ENCODE measurements at places on chromosomes 4 and X.
A peak's percentile ranks its signal among the peaks of the same experiment; 100 is the strongest.

- DNase-seq = no peak
These were observed 309.9 kb downstream of the ARAP2 start for GRCh38 chr4:35934320-35934981.

DNA sequence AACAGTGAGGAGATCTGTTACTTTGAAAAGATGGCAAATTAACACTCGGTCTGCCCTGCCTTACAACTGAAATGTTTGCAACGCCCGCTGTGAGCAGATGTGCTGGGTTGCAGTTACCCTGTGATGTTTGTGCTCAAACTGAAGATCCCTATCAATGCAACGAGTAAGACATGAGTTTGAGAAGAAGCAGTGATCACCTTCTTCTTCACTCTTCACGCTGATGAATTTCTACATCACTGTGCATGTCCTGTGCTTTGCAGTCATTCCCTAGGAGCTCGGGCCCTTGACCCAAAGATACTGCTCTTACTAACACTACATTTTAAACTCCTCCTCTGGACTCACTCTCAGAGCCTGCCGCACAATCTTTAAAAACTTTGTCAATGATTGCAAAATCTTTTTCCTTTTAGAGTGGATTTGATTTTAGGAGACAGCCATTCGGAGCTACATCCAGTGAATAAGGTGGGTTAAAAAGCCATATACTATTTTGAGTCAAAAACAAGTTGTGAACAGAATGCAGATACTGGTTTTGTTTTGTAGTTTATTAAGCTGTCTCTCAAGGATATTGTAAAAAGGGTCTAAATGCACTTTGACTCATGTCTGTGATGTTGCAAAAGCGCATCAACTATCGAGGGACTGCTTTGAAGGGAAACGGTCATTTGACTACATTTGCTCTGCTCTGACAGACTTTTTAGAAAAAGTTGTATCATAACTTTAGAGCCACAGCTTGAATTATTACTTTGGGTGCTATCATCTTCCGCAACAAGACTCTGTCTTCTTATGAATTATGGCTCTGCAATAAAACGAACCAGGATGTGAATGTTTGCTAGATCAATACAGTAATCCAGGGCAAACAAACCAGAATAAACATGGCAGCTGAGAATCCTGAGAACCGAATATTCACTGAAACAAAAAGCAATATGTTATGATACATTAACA is 5.7 kb upstream of the RHOH start:
- DNase-seq = no peak

GRCh38 chr4:155234206-155234605 is 25.8 kb downstream of the NPY2R start:
- no peak for DNase-seq

DNA sequence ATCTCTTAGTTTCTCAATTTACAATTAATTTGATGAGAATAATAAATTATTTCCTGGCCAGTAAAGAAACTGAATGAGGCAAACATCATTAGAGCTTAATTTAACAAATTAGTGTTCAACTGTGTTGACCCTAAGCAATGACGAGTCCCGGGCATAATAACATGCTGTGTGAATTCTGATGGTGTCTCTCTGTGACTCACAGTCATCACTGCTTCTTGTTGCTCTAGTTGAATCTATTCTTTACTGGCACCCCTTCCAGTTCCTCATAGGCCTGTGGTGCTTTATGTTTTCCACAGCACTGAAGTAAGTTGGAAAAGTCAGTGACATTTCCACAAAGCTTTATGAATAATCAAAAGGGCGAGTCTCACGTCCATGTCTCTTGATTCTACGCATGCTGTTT is 57.7 kb upstream of the SLC7A11 start:
- no peak for DNase-seq

GRCh38 chr4:2574009-2574408 is 37.6 kb downstream of the FAM193A start:
- DNase-seq = no peak

DNA sequence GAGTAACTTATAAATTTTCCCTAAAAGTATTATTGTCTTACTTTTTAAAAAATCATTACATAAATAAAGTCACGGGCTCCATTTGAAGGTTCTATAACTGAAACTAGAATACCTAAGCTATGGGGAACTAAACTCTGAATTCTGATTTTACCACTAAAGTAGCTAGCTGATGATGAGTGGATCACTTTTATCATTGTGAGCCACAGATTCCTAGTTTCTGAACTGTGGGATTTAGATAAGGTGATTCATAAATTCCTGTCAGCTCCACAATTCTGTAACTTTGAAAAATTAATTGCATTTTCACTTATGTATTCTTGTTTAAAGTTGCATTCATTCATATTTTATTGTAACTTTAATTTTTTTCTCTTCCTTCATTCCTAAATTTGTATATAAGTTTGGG is 540.9 kb downstream of the GBA3 start:
- DNase-seq = no peak

- no peak for DNase-seq
These were observed 1.3 kb upstream of the FHIP1A start for GRCh38 chr4:151407466-151408379.

DNA sequence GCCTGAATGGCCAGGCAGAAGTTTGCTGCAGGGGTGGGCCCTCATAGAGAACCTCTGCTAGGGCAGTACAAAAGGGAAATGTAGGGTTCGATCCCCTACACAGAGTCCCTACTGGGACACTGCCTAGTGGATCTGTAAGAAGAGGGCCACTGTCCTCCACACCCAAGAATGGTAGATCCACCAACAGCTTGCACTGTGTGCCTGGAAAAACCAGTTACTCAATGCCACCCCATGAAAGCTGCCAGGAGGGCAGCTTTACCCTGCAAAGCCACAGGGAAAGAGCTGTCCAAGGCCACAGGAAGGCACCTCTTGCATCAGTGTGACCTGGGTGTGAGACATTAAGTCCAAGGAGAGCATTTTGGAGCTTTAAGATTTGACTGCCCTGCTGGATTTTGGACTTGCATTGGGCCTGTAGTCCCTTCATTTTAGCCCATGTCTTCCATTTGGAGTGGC is 781.6 kb downstream of the TRAM1L1 start:
- DNase-seq = no peak

DNA sequence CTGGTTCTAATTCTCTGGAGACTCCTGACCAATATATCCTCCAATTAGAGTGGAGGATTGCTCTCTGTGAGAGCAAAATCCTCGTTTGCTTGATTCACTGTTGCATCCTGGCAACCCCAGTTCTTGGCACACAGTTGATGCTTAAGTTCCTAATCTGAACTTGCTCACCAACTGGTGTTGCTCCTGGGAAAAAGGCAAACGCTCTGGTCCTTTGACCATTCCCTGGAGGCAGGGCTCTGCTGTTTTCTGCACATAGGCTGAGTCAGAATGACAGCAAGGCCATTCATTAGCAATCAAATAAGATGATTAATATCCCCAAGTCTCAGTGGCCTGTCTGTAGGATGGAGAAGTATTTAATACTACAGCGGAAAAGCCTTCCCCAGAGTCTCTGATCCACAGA is 172.7 kb upstream of the TBC1D9 start:
- no peak for DNase-seq

DNA sequence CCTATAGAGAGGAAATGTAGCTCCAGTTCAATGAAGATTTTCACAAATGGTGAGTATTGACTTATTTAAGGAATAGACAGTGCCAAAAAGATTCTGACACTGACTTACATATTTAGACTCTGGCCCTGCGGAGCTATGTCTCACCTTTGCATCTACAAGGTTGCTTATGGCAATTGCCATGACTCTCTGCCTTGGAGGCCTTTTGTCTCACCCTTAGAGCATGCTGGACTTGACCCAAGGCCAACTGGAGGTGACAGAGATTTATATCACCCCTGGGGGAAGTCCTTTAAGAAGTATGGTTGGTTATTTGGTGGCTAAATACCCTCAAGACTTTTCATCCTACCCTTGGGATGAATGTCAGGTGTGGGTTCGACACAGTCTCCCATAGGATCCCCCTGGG is 4.5 kb upstream of the ETDC start:
- no peak for DNase-seq

DNA sequence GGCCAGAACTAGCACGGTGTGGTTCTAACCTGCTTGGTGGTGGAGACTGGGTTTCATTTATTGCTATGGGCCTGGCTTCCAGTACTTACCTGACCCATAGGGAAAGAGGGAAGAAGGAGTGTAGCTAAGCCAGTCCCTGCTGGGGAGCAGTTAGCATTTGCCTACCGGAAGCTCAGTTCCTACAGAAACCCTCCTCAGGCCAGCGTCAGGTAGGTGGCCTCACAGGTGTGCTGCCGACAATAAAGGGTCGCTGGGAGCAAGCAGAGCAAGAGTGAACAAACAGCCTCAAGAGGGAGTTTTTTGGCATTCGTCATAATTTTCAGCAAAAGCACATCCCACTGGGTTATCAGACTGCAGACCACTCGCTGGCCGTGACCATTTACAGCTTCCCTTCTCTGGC is 740.6 kb upstream of the TENM3 start:
- DNase-seq = no peak

DNA sequence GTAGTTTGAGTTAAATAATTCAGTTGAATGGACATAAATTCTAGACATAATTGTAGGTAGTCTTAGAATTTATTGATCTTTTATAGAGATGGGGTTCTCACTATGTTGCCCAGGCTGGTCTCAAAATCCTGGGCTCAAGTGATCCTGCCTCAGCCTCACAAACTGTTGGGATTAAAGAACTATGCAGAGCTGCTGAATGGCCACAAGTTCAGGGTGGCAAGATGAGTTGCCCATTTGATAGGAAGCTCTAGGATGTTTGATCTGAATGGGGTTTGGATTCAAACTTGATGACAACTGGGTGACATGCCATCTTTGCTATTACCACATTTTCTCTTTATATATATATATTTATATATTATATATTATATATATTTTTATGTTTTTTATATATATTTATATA is 3.6 kb downstream of the RPL36A start:
- no peak for DNase-seq

- DNase-seq = no peak
These were observed 44.4 kb downstream of the RAP1GDS1 start for GRCh38 chr4:98305576-98305975.

GRCh38 chr4:29770627-29771026 is 949.5 kb upstream of the PCDH7 start:
- DNase-seq = no peak

GRCh38 chr4:92305148-92305877 is 1.5 kb downstream of the GRID2 start:
- DNase-seq = no peak

DNA sequence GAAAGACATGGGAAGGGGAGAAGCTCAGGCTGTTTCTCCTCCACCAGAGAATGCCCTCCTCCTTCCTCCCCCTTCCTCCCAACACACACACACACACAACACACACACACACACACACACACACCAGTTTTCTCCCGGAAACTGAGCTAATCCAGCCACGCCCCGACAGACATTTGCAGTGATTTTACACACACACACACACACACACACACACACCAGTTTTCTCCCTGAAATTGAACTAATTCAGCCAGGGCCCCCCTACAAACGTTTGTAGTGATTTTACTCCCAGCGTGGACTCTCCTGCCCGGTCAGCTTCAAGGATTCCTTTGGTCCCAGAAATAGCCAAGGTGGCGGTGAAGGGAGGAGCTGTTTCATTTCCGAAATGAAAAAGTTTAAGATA is 32.9 kb upstream of the STX18 start:
- no peak for DNase-seq

DNA sequence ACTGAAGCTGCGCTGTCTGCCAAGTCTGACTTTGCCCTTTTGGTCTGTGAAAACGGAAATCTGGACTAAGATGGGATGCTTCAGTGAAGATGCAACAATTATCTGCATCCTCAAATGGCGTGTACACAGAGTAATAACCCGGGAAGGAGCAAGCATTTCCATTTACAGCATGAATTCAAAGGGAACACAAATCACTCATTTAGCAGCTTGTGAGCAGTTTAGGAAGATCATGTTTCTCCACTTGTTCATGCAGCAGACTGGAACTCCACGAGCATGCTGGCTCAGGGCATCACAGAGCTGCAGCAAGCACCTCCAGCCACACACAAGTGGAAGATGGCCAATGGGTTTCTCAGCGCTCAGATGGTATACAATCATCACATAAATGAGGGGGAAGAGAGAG is 175.5 kb downstream of the NLGN4X start:
- no peak for DNase-seq

DNA sequence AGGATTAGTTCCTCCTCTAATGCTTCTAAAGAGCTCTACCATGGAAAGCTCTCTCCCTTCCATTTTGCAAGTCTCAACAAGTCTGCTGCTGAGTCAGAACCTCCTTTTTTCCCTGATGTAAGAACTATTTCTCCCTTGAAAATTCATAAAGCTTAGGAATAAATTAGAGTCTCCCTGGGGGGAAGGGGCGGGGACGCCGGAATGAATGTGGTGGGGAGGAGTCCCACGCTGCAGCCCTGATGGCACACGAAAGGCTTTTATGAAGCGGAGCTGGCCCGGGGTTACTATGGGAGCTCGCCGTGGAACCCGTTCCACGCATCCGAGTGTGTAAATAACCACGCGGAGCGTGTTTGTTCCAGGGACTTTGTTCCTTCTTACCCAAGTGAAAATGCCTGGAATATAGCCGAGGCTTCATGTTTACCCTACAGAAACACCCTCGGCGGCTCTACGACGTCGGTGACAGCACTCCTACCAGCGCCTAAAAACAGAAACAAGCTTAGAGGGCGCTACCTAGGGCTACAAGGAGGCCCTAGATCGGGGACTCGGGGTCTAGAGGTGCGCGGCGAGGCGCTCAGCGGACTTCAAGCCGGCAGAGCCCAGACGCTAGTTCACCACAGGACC is 923 bp upstream of the CPEB2 start:
- peak; percentile 40 for DNase-seq

DNA sequence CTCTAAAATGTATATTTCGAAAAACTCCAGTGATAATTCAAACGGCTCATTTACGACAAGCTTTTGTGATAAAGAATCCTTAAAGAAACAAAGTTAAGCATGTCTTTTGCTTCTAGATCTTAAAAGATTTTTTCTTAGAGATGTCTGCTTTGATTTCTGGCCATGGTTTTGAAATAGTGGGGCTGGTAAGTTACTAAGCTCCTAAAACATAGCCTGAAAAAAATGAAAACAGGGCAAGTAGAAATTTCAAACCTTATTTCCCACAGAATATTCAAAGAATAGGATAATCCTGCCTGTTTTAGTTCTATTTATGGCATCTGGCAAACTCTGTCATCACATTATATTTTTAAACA is 318.3 kb downstream of the ARHGAP24 start:
- DNase-seq = no peak

- no peak for DNase-seq
These were observed 54.0 kb upstream of the ZCCHC13 start for GRCh38 chrX:74249963-74250362.

- DNase-seq = no peak
These were observed 88.5 kb upstream of the CBR4 start for GRCh38 chr4:169098532-169098931.

Data from activated effector memory CD4-positive, alpha-beta T cell treated with Interleukin-2 at 50 U/mL for 16 hours (primary cell).